Germinal center (tissue), 1 donor: ENCODE measurements at places on chromosomes 2 and 18.

DNA sequence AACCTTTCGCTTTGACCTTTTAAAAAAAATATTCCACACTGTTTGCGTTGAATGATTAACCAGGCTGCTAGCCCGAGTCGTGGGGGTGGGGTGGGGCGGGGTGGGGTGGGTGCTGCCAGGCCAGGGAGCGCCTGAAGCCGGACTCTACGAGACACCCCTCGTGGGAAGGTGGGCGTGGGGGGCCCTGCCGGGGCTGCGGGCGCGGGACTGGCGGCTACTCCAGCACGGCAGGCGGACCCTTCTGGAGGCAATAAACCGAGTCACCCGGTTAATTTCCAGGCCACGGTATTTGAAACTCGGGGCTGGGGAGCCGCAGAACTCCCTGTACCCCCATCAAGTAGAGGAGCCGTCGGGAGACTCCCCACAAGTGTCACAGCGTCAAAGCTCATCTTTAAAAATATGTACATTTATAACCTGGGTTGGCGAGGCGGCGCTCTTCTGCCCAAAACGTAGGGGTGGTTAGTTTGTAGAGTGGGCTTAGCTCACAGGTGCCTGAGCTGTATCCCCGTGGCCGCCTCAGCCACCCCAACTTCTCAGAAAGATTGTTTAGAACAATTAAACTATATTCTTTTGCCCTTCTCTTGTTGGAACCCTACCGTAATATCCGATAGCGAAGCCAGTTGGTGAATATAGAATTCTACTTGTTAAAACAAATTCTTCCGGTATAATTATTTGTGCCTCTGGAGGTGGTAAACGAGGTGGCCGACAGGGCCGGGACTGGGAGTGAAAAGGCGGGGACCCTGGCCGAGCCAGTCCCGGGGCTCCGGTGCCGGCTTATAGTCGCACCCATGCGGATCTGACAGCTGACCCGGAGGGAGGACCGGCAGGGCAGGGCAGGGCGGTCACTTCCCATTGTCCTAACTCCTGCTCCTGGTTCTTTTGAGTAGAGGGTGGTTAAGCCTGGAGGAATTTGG, 1.4 kb downstream of the B3GNT2 start:
- peak; percentile 42 for DNase-seq

GRCh38 chr2:132697556-132698205, 27.7 kb upstream of the LYPD1 start:
- no peak for DNase-seq

GRCh38 chr2:210546424-210547208, 9.8 kb upstream of the CPS1 start:
- DNase-seq: no peak

DNA sequence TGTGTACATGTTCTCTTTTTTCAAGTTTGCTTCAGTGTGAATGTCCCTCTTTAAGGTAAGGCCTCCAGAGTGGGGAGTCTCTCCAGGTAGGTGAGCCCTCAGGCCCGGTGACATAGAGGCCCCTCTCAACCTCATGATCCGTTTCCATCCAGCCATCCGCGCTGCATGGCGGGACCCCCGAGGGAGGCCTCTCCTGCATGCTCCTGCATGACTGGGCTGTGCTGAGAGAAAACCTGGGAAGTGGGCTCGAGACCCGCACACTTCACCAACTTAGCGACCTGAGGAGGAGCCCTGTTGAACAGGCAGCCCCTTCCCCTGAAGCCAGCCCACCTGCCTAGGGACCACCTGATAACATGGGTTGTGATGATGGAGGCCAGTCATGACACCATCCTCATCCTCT, 131.3 kb upstream of the EPAS1 start:
- DNase-seq: no peak

DNA sequence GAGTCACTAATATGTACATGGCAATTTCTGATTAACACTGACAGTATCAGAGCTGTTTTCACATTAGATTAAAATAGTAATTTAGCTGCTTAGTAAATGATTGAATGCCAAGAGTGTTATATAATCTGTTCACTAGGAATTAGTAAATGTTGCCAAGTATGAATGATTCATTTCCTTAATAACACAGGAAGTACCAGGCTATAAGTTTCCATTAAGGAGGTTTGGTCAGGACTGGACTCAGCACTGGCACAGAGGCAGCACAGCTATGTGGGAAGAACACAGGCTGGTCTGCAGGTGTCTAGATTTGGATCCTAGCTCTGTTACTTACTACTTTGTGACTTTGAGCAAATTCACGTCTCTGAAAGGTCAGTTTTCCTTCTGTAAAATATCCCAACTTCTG, 97.2 kb downstream of the TDRD15 start:
- DNase-seq: no peak

GRCh38 chr18:41482501-41482900, 472.5 kb upstream of the PIK3C3 start:
- no peak for DNase-seq

DNA sequence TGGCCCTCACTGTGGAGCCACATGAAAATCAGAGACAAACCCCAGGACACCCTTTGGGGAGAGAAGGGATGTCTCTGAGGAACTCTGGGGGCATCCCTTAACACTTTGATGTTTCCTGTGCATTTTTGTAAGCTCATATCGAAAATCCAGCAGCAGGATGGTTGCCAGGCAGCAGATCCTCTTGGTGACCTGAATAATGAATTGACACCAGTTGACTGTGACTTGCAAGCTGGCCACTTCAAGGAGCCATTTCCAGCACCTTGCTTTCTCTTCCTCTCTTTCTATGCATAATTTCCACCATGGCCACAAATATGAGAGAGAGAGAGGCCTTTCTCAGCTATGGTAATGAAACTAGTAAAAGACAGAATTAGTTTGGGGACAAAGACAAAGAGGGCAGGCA, 91.7 kb downstream of the NRP2 start:
- DNase-seq: no peak

DNA sequence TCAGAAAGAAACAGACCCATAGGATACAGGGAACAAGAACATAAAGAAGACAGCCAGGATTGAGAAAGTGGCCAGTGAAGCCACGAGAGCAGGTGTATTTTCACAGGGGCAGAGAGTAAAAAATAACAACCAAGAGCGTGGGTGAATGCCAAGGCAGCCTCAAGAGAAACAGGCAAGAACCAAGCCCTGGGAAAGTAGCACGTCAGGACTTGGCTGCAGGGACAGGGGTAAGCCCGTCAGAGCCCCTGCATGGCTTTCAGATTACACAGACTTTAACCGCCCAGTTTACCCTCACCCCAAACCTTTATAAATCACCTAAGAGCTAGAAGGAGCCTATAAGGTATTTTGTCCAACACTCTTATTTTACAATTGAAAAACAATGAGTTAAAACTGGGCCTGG, 43.7 kb downstream of the ARL4C start:
- DNase-seq: no peak

DNA sequence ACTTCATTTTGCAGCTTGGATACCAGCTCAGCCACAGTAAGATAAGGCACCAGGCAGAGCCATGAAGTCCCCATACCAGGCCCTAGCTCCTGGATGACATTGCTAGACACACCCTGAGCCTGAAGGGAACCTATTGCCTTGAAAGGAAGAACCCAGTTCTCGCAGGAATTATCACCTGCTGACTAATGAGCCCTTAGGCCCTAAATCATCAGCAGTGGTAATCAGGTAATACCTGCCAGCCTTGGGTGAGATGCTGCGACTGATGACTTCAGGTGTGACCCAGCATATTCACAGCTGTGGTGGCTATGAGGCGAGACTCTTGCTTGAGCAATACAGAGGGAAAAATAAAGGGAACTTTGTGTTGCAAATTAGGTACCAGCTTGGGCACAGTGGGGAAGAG, 24.9 kb downstream of the CLK1 start:
- DNase-seq: no peak

DNA sequence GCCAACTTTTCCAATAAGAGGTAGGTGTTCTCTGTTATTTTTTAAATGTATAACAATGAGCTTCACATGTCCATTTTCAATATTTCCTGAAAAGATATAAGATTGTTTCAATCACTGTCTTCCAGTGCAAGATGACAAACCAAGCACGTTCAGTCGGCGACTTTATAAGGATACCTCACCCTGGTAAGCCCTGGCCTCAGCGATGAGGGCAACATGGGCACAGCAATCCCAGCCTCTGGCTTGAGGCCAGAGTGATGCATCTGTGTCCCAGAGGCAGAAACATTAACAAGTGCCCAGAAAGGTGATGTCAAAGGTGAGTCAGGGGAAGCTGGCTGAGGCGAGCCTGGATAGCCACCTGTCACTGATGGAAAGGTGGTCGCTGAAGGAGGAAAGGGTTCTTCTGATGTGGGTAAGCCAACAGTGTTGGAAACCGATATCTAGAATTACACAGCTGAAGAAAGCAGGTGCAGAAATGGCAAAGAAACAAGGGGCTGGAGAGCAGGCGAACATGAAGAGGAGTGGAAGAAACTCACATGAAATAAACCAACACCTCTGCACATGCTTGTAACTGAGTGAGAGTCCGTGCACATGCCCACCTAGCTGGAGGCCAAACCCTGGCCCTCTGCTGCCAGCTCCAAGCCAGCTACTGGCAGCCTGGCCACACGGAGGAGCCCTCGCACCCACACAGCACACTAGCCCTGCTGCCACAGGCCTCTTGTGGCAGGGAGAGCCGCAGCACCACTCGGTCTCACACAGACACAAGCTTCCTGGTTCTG, 65.5 kb downstream of the FBXO15 start:
- DNase-seq: peak; percentile 56

- no peak for DNase-seq
These were observed 62.4 kb downstream of the DGKD start for GRCh38 chr2:233416706-233417105.

GRCh38 chr18:26056291-26056690, 34.1 kb downstream of the SS18 start:
- no peak for DNase-seq

DNA sequence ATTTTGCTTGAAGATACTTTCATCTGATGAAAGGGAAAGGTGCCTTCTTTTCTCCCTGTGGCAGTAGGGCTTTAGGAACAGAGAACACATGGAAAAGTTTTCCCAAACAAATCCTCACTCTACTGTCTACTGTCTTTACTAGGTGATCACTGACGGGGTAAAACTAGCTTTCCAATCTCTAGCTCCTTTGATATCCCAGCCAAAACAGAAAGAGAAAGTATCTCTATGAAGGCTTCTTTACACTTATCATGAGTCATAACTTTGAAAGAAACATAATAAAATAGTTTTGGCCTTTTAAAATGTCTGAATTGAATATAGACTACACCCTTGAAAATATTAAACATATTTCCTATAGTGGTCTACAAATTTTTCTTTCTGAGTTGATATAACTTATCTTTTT, 214.5 kb downstream of the DSEL start:
- no peak for DNase-seq
